Esophagus squamous epithelium (tissue), 5 donors: ENCODE measurements at places on chromosomes 13 and 19.

DNA sequence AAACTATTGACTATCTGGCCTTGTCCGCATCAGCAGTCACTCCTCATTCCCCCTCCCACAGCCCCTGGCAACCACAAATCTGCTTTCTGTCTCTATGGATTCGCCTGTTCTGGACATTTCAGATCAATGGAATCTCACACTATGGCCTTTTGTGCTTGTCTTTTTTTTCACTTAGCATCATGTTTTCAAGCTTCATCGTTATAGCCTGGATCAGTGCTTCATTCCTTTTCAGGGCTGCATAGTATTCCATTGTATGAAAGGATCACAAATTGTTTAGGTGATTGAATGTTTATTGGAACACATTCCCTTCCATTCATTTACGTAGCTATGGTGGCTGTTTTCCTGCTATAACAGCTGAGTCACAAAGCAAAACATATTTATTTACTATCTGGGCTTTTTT, 7.7 kb upstream of the PGLYRP2 start:
- DNase-seq = no peak

- DNase-seq = no peak
Measured at GRCh38 chr19:30280018-30280417, 92.2 kb upstream of the ZNF536 start.

GRCh38 chr19:1657746-1658145, 5.3 kb upstream of the TCF3 start:
- no peak for DNase-seq

DNA sequence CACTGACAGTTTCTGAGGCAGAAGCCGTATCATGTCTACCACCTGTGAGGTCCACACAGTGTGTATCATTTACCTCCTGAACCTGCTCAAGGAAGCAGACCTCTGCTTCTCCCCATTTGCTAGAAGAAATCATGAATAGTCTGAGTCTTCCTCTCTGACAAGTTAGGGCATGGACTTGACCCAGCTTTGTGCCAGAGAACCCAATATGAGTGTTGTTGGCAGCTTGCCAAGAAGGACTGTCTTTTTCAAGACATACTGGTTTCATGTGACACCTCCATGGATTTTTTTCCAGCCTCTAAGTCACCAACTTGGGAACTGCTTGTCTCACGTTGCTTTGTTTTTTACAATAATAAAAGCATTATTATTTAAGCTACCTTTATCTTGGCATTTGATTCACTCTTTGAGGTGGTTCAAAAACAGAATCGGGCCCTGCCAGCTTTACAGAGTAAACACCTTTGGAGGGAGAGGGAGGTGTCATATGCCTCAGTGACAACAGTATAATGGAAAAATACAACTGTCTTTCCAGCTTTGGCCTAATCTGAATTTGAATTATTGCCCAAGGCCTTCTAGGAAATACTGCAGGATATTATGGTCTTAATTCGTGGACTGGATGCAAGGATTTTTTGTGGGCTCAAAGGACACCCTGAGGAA, 9.6 kb downstream of the ZNF211 start:
- DNase-seq = no peak

- no peak for DNase-seq
Measured at GRCh38 chr19:49937750-49938381, 8.6 kb upstream of the NUP62 start.

DNA sequence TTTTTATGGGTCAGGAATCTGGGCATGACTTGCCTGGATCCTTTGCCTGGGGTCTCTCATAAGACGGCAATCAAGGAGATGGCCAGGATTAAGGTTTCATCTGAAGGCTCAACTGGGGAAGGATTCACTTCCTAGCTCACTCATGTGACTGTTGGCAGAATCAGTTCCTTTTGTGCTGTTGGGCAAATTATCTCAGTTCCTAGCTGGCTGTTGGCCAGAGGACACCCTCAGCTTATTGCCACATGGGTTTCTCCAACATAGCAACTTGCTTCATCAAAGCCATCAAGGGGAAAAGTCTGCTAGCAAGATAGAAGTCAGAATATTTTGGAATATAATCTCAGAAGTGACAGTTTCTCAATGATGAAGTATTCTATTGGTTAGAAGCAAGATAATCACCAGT, 12.2 kb upstream of the EVI5L start:
- no peak for DNase-seq

GRCh38 chr13:27168906-27169657, 2.5 kb downstream of the USP12 start:
- no peak for DNase-seq

GRCh38 chr13:60152904-60153303, 10.8 kb downstream of the DIAPH3 start:
- DNase-seq = no peak

- no peak for DNase-seq
Measured at GRCh38 chr13:73462241-73462640, 403.4 kb downstream of the KLF5 start.

DNA sequence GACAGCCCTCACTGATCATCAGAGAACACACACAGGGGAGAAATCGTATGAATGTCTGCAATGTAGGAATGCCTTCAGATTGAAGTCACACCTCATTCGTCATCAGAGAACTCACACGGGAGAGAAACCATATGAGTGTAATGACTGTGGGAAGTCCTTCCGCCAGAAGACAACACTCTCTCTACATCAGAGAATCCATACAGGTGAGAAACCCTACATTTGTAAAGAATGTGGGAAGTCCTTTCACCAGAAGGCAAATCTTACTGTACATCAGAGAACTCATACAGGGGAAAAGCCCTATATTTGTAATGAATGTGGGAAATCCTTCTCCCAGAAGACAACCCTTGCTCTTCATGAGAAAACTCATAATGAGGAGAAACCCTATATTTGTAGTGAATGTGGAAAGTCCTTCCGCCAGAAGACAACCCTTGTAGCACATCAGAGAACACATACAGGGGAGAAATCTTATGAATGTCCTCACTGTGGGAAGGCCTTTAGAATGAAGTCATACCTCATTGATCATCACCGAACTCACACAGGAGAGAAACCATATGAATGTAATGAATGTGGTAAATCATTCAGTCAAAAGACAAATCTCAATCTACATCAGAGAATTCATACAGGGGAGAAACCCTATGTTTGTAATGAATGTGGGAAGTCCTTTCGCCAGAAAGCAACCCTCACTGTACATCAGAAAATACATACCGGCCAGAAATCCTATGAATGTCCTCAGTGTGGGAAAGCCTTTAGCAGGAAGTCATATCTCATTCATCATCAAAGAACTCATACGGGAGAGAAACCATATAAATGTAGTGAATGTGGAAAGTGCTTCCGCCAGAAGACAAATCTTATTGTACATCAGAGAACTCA, 32.5 kb downstream of the ZNF567 start:
- no peak for DNase-seq

- DNase-seq = no peak
Measured at GRCh38 chr13:40653527-40654318, 12.7 kb downstream of the FOXO1 start.

- DNase-seq = no peak
Measured at GRCh38 chr13:77492982-77493381, 42.5 kb upstream of the SCEL start.

GRCh38 chr13:26813321-26813979, 52.9 kb upstream of the GPR12 start:
- DNase-seq = no peak
